ENCODE measurements at places on chromosomes 13 and 19. TPM values are rescaled to one million over a fixed set of nuclear protein-coding genes. Genes with fewer than 3 reads are reported as not detected.

PSG7 gene
- polyA plus RNA-seq, result not detected

BRME1 gene
- polyA plus RNA-seq, result 67.1 TPM

FAM216B gene
- not detected for polyA plus RNA-seq

PRSS57 gene
- polyA plus RNA-seq, result not detected

FBXO27 gene
- 4.7 TPM for polyA plus RNA-seq

TNFSF11 gene
- not detected for polyA plus RNA-seq

ANGPTL8 gene
- not detected for polyA plus RNA-seq

CD22 gene
- 3.0 TPM for polyA plus RNA-seq

ZNF229 gene
- polyA plus RNA-seq, result 9.2 TPM

ZNF628 gene
- polyA plus RNA-seq, result 4.1 TPM

DNA sequence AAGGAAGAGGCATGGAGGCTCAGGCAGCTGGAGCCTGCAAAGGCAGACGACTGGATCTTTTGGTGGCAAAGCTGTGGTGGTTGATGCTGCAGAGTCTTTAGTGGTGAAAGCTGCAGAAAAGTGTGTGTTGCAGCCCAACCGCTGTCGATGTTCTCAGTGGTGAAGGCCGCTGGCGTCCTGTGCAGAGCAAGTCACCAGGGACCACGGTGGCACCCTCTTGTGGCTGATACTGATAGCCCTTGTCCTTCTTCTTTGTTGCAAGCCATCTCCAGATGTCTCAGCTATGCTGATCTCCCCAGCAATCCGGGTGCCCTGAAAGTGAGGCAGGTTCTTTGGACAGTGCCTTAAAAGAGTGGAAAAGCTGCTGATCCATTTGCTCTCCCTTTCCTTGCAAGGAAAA, 610.9 kb upstream of the PCDH9 start:
- no peak for DNase-seq

DNA sequence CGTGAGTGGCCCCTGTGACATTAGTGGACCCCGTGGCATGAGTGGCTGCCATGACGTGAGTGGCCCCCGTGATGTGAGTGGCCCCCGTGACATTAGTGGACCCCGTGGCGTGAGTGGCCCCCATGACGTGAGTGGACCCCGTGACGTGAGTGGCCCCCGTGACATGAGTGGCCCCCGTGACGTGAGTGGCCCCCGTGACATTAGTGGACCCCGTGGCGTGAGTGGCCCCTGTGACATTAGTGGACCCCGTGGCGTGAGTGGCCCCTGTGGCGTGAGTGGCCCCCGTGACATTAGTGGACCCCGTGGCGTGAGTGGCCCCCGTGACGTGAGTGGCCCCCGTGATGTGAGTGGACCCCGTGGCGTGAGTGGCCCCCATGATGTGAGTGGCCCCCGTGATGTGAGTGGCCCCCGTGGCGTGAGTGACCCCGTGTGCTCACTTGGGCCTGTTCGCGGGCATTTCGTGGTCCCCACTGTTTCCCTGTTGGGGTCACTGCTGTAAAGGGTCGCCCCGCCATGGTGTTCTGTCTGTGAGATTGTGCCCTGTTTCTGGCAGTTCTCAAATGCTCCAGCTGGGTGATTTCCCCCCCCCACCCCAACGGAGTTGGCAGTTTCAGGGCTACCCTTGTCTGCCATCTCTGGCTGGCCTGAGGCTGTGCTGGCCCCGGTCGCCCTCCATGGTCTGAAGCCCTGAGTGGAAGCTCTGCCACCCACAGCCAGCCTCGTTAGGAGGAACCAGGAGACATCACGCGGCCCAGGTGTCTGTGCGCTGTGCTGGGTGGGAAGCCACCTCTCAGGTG, 64.2 kb downstream of the MCF2L start:
- DNase-seq, result no peak

DNA sequence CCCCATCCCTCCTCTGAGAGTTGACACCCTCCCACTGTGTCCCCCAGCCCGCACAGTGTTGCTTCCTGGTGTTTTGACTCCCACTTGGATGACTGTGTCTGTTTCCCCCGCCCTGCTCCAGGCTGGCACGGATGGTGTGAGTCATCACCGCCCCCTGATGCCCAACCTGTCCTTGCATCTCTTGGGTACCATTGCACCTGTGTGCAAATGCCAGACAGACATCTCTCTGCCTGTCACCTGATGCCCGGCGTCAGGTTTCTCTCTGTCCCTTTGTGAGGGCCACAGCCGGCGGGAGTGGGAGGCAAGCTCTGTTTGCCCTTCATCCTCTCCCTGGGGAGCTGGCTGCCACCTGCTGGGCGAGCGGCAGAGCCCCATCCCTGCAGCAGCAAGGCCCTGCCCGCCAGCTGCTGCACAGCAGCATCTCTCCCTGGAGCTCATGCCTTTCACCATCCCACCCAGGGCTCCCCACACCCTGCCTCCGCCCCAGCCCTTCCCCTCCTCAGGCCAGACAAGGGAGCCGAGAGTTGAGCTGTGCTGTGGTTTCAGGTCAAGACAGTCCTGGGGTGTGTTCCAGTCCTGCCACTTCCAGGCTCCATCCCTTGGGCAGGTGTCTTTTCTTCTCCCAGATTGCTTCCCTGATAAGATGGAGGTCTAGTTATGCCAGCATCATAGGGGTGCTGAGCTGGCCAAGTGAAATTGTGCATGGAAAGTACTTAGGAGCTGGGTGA, 29.7 kb downstream of the NKPD1 start:
- DNase-seq, result no peak

DNA sequence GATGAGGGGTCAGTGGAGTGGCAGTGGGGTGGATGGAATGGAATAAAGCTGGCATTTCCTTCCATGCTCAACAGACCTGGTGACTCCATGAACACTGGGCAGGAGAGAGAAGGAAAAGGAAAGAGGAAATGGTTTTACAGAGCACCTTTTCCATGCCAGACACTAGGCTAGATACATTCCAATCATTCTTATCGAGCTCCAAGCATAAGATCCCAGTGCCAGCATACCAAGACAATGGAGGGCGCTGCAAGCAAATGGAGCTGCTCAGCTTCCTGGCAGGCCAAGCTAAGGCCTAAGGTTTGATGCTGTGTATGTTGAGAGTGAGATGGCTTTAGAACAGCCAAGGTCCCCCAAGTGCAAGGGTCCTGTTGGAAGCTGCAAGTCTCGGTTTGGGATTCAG, 113.2 kb downstream of the HSPH1 start:
- no peak for DNase-seq

DNA sequence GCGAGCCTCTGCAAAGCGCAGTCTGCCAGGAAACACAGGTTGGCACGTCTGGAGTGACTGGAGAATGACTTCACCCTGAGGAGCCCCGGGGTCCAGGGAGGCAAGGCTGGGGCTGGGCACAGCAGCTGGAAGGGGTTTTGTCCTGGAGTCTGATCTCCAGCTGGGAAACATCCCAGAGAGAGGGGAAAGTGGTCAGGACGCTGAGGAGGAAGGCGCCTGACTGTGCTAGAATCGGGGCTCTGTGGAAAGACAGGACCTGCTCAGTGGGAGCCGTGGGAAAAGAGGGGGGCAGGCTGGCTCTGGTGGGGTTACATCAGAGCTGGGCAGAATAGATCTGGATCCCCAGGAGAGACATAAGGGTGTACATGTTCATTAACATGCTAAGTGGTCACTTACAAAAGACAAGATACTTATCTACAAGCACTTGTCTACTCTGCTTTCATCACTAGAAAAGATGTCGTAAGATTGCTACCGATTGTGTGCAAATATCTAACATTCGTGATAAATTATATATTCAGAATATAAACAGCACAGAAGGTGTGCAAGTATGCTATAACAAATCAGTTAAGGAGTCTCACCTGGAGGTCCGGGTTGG, 106.6 kb downstream of the COL4A1 start:
- no peak for DNase-seq

- no peak for DNase-seq
Observed at GRCh38 chr19:8151767-8152035, 2.3 kb upstream of the FBN3 start.

DNA sequence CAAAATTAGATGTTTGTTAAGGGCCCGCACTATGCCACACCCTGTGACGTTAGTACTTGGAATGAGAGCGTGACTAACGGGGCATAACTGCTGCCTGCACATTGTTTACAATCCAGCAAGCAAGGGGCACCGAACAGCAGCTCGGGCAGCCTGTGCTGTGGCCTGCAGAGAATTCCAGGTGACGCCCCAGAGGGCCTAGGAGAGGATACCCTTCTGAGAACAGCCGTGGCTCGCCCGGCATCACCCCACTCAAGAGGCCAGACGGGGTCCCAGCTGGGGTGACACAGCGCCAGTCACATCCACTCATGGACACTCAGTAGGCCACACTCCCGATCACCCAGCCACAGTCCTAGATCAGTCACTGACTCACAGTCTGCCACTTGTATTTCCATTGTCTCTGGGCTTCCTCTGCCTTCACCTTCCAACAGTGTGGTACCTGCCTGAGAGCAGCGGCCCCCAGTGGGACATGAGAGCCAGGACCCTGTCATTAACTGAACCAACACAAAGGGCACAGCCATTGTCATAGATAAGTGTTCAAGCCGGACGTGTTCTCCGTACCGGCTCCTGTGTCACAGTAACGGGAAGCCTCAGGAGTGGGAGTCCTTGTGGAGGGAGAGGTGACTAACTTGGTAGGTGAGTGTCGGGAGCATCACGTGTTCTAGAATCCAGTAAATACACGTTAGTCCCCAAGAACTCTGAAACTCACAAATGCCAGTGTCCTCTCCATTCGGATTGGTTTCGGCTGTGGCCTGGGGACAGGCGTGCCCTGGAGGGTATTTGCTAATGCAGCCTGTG, 7.5 kb downstream of the ZNF331 start:
- DNase-seq, result no peak

DNA sequence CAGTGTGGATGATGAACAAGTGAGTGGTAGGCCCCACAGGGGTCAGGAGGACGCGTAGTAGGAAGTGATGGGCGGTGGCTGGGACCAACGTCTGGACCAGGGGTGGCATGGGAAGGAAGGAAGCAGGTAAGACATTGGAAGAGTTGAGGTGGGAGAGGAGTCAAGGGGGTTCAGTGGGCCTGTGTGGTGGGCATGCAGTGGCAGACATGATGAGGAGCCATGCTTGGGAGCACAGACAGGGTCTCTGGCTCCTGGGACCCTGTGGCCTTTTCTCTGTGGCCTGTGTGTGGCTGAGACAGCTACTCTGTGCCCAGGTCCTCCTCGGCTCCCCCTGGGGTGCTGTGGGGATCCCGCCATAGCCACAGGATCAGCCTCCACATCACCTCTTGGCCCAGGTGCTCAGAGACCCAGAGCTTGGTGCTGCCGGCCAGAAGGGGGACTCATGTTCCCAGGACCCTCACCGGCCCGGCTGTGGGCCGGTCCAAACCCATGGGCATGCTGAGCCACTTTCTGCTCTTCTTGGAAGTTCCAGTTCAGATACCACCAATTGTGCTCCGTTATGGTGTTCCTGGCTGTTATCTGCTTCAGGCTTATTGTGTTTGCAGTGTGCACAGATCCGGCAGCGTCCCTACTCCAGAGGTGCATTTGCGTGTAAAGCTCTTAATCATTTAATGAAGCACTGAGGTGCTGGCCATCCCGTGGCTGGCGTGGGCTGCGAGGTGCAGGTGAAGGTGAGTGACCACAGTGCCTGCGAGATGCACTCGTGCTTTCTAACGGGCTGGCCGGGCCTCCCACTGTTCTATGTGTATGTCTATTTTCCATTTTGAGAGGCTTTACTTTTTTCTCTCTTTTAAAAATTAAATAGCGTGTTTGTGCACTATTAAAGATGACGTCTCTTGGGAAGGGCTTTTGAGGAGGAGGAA, 147.9 kb downstream of the TEX29 start:
- DNase-seq, result no peak

- DNase-seq, result no peak
Observed at GRCh38 chr19:18893587-18894253, 2.2 kb downstream of the CERS1 start.

DNA sequence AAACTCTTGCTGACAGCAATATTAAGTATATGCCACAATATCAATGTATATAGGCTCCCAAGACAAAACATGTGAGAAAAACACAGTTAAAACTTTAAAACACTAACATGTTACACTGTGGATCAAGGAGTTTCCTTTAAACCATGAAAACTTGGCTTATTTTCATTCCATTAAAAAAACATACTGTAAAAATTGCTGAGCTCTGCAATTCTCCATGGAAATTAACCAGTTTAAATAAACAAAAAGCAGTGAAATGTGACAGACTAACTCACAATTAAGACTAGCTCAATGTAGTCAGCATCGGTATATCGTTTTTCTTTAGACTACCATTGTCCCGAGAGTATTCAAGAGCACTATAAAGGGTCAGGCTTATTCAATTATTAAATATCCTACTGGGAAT, 930.5 kb upstream of the SLITRK1 start:
- no peak for DNase-seq

DNA sequence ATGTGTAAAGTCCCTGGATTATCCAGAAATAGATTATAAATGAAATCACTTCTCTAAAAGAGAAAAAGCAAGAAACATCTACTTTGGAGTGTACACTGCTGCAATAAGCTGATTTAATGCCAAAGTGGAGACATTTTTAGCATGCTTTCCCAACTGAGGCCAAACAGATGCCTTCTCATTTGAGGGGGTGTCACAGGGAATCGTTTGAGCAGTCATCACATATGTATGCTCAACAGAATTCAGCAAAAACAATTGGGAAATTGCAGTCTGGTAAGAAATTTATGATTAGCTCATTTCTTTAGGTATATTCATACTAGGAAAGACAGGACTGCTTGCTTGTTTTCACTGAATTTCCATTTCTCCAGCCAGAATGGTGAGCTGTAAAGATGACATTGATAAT, 27.3 kb upstream of the TPP2 start:
- no peak for DNase-seq

- DNase-seq, result no peak
Observed at GRCh38 chr13:65725006-65725405, 1505.1 kb downstream of the PCDH9 start.

DNA sequence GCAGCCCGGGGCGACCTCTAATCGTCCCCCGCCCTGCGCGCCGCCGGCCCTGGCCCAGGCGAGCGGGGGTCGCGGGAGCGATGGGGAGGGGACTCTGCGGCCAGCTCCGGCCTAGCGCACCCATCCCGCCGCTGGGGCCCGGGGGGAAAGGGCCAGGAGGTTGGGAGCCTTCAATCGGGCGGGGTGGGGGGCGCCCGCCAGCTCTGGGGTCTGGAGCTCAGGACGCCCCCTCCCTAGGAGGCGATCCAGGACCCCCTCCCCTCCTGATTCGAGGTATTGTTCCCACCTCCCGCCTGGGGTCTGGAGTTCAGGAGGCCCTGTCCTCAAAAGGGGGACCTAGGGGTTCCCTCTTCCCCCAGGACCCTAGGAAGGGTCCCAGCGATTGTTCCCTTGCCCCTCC, 430 bp downstream of the ZNF358 start:
- DNase-seq, result peak; percentile 28

- no peak for DNase-seq
Observed at GRCh38 chr13:30065181-30065580, 214.8 kb upstream of the UBL3 start.

- peak; percentile 89 for DNase-seq
Observed at GRCh38 chr19:33521480-33522370, at the start of gene PEPD. Gene PEPD (minus strand): TSS chr19:33521791. CDS start chr19:33521760, 31 bp downstream.

- peak; percentile 86 for DNase-seq
Observed at GRCh38 chr13:30113983-30114570, 193.3 kb downstream of the KATNAL1 start.
